ENCODE measurements at places on chromosomes 1 and 21.

DNA sequence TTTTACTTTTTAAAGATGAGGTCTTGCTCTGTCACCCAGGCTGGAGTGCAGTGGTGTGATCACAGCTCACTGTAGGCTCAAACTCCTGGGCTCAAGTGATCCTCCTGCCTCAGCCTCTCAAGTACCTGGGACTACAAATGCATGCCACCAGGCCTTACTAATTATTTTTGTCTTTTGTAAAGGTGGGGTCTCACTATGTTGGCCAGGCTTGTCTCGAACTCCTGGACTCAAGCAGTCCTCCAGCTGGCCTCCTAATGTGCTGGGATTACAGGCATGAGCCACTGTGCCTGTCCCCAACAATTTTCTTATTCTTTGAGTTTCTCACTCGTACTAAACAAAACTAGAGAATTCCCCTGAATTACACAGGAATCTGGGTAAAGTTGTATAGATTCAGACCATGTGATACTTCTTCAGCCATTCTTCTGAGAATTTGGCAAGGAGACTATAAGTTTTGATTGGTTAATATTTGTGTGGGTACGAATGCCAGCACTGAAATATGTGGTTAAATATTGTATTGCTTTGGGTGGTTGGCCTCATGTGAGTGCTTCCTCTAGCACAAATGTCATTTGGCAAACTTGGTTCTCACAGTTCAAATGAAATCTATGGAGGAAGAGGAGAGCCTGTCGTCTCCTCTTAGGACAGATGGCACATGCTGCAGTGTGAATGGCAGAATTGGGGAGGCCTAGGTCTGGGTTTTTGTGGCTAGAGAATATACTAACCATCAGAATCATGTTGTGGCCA is 104.9 kb downstream of the RUNX1 start:
- DNase-seq, result no peak

DNA sequence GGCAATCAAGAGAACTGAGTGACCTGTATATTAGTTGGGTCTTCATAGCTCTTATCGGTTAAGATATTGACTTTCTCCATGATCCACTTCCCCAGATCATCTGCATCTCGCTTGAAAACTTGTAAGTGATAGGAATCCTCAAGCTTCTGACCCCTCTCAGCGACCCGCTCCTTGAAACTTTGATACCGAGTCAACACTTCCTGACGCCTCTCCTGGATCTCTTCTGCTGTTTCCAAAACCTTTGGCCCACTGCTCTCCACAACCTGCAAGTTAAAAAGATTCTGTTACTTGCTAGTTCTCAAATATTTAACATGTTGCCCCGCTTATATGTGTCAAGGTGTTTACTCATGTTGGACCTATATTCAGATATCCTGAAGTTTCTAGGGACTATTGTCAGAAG is 1.4 kb downstream of the SPTA1 start:
- no peak for DNase-seq

DNA sequence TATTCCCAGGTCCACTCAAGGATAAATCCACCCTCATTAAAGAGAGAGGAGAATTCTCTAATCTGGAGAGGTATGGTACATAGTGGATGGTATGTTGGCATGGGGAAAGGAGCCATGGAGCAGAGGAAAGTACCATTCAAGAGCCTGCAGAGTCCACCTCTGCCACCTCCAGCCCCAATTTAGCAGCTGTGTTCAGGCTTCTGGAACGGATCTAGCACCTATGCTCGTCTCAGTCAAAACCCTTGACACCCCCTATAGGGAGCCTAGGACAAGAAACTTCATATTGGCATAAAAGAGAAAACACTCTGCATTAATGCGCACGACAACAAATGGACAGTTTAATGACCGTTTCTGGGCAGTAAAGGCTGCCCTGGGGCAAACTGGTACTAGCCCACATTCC is 161.1 kb upstream of the FAM78B start:
- no peak for DNase-seq

GRCh38 chr1:213999732-214000131 is 12.0 kb downstream of the PROX1 start:
- DNase-seq, result no peak

GRCh38 chr1:183675381-183675780 is 22.3 kb upstream of the APOBEC4 start:
- DNase-seq, result no peak

- no peak for DNase-seq
Observed at GRCh38 chr1:211711315-211711705, 35.9 kb upstream of the NEK2 start.

GRCh38 chr1:222126052-222126451 is 384.2 kb upstream of the DUSP10 start:
- DNase-seq, result no peak

- DNase-seq, result no peak
Observed at GRCh38 chr1:43418858-43419257, 29.2 kb downstream of the SZT2 start.

DNA sequence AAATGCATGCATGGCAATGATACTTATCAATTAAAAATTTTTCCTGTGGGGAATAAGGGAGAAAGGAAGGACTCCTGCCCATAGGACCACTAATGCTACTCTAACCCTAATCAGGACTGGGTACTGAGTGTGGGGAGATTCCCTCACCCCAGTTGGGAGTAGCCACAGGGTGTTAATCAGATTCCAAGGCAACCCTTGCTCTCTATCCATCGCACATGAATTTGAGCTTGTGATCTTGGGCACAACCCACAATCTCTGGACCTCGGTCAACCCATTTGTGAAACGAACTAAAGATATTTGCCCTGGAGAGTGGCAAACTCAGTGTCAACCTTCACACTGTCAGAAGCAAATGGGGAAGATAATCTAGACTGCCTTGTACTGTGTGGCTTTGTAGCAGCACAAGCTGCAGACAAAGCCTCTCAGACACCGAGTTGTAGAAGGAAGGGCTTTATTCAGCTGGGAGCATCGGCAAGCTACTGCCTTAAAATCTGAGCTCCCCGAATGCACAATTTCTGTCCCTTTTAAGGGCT is 69.5 kb downstream of the SERINC2 start:
- no peak for DNase-seq

DNA sequence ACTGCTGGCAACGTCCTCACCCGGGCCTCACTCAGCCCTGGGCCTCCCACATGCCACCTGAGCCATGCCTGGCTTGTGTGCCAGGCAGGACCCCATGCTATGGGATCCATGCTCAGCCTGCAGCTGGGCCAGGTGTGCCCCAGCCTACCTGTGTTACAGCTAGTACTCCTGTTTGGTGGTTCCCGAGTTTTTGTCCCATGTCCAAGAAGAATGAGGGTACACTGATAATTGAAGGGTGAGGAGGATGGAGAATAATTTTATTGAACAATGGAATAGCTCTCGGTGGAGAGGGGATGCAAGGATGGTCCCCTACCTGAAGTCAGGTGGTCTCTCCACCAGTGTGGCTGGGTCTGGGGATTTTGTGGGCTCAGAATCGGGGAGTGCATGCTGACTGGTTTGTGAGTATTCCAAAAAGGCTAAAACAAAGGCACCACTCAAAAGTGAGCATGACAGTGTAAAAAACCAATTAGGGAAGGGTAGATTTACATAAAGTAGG is 137.9 kb downstream of the TNFSF18 start:
- DNase-seq, result no peak

GRCh38 chr1:153251087-153251486 is 8.4 kb upstream of the LORICRIN start:
- no peak for DNase-seq
